ENCODE measurements at places on chromosomes 11 and 22.

- no peak for DNase-seq
These were observed 21.1 kb downstream of the EIF3L start for GRCh38 chr22:37870273-37870672.

GRCh38 chr22:49961601-49962011 lies 1.0 kb downstream of the PIM3 start:
- DNase-seq = no peak

DNA sequence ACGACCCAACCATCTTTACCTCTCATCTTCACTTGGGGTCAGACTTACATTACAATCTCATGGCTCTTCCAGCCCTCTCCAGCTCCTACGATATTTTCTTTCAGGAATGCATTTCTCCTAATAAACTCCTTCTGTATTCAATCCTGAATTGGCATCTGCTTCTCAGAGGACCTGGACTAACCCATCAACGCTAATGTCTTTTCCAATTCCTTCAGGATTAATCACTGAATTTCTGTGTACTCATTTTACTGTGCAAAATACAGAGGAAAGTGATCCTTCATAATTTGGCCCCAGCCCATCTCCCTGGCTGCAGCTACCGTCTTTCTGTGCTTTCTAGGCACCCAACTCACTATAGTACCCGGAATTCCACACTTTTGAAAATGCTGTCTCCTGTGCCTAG lies 239.2 kb downstream of the METTL15 start:
- DNase-seq = no peak

- no peak for DNase-seq
These were observed 107.0 kb downstream of the FAM76B start for GRCh38 chr11:95682552-95682951.

- no peak for DNase-seq
These were observed 60.7 kb downstream of the NFAM1 start for GRCh38 chr22:42371501-42371900.

DNA sequence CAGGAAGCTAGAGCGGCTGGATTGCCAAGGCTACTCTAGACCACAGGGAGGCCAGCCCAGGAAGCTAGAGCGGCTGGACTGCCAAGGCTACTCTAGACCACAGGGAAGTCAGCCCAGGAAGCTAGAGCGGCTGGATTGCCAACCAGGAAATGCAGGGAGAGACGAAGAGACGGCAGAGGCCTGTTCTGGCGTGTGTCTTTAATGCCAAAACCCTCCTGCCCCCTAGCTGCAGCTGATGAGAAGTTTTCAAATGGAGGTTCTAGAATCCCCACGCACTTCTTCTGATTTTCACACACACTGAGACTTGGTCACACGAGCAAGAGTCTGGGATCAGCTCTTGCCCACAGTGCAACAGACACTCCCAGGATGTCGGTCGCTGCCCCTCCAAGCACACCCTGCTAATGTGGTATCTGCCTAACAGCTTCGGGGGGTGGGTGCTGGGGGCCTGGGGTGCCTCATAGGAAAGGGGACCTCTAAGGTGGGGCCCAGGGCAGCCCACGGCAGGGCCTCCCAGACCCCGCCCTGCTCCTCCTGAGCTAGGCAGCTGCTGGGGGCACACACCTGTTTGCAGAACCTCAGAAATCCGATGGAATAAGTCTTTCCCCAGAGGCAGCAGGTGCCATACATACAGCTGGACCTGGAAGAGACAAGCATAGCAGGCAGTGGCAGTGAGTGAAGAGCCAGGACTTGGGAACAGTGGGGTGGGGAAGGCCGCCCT lies 28.5 kb downstream of the MAFF start:
- DNase-seq = no peak

Measured in esophagus squamous epithelium (tissue), 5 donors.